ENCODE measurements at places on chromosomes 1 and 21. TPM values are rescaled to one million over a fixed set of nuclear protein-coding genes. Genes with fewer than 3 reads are reported as not detected.

DCST1 gene
- total RNA-seq: not detected

AGO3 gene
- total RNA-seq: 8.5 TPM

POU2F1 gene
- 3.7 TPM for total RNA-seq

TCHH gene
- total RNA-seq: under 0.01 TPM

DNAJC28 gene
- 0.94 TPM for total RNA-seq

DPH5 gene
- total RNA-seq: 20.6 TPM

ANGPTL3 gene
- not detected for total RNA-seq

MYBPH gene
- total RNA-seq: not detected

OR2W3 gene
- not detected for total RNA-seq

ZNF678 gene
- total RNA-seq: 11.4 TPM

OXCT2 gene
- 1.7 TPM for total RNA-seq

PRAMEF2 gene
- not detected for total RNA-seq

COL24A1 gene
- 0.09 TPM for total RNA-seq

ATP8B2 gene
- total RNA-seq: 66.5 TPM

HES2 gene
- 26.6 TPM for total RNA-seq

TIE1 gene
- 694 TPM for total RNA-seq

Measured in endothelial cell of coronary artery (primary cell).